ENCODE measurements at places on chromosomes 1 and 21.

DNA sequence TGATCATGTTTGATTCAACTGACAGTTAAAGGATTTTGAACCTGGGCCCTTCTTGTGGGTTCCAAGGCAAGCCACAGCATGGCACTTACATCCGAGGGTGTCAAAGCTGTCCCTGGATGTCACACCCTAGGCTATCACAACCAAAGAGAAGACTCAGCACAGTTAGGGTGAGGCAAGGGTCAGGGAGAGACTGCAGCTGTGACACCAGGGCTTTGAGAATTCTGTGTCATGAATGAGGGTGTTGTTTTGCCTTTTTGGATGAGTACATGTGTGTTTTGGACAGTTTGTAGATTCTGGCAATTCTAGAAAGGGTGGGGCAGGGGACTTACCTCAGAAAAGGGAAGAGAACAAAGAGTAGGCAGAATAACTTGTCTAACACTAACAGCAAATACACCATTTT lies 37.8 kb upstream of the ZNF326 start:
- DNase-seq: no peak

GRCh38 chr21:15054606-15055239 lies 10.1 kb downstream of the NRIP1 start:
- no peak for DNase-seq

DNA sequence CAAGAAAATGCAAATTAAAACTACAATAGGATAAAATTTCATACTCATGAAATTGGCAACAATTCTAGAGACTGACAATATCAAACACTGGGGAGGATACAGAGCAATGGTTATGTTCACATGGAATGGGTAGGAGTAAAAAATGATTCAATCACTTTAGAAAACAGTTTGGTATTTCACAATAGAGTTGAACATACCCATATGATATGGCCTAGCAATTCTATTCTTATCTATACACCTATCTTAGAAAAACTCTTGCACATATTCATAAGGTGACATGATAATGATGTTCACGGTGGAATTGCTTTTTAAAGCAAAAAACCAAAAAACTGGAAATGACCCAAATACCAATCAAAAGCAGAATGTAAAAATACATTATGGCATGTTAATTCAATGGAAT lies 28.7 kb downstream of the PHC2 start:
- no peak for DNase-seq

- no peak for DNase-seq
Observed at GRCh38 chr1:228408041-228408868, 1.6 kb upstream of the TRIM11 start.

DNA sequence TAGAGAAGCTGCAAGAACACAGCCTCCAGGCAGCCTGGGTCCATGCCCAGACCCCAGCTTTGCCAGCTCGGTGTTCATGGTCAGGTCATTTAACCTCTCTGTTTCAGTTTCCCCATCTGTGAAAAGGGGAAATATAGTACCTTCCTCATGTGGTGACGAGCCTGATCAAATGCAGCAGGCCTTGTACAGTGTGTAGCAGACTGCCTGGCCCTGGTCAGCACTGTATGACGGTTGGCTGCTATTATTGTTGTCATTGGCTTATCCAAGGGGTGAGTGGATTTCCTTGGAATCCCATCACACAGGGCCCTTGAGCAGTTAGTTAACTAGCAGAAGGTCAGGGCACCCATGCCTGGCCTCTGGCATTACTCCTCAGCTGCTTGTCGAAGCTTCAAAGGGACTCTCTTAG lies 6.6 kb upstream of the TMEM51 start:
- DNase-seq: no peak

DNA sequence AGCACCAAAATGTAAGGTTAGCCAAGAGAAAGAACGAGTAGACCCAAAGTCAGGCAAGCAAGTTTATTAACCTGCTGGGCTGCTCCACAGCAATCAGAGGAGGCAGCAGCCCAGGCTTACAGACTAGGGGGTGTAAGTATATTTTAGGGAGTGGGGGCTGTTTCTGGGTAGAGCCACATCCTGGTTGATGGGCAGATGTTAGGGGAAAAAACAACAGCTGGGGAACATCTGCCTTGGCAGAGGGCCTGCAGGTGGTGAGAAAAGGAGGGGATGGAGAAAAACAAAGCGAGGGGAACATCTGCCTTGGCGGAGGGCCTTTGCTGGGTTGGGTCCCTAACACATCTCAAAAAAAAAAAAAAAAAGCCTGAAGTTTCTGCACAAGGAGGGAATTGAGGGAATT lies 9.7 kb upstream of the ZBTB48 start:
- no peak for DNase-seq

All from activated T-helper 9 cell treated with anti-CD3 and anti-CD28 coated beads, Interleukin-2, amount 50 U/mL, for 16 hours (primary cell).